Esophagus muscularis mucosa (tissue), 4 donors: ENCODE measurements at places on chromosomes 3 and 15. TPM values are rescaled to one million over a fixed set of nuclear protein-coding genes. Genes with fewer than 3 reads are reported as not detected.

The SRGAP3 gene
- total RNA-seq: 2.4 TPM

The ESYT3 gene
- total RNA-seq: 0.83 TPM

The ERC2 gene
- 1.4 TPM for total RNA-seq

The ADGRG7 gene
- not detected for total RNA-seq

The VIPR1 gene
- total RNA-seq: 3.0 TPM

The THRB gene
- total RNA-seq: 68.6 TPM

The FMN1 gene
- total RNA-seq: 10.9 TPM

The CPN2 gene
- not detected for total RNA-seq

The GOLGA8S gene
- total RNA-seq: 0.17 TPM

The IFRD2 gene
- 49.4 TPM for total RNA-seq

The SV2B gene
- total RNA-seq: 1.9 TPM

The MST1R gene
- total RNA-seq: 1.7 TPM

- DNase-seq: no peak
Observed at GRCh38 chr3:10666621-10667020, 149.4 kb upstream of the SLC6A11 start.

GRCh38 chr15:56001471-56002078 is 8.2 kb upstream of the NEDD4 start:
- DNase-seq: no peak

- no peak for DNase-seq
Observed at GRCh38 chr3:179149406-179149867, 1.3 kb downstream of the PIK3CA start.

DNA sequence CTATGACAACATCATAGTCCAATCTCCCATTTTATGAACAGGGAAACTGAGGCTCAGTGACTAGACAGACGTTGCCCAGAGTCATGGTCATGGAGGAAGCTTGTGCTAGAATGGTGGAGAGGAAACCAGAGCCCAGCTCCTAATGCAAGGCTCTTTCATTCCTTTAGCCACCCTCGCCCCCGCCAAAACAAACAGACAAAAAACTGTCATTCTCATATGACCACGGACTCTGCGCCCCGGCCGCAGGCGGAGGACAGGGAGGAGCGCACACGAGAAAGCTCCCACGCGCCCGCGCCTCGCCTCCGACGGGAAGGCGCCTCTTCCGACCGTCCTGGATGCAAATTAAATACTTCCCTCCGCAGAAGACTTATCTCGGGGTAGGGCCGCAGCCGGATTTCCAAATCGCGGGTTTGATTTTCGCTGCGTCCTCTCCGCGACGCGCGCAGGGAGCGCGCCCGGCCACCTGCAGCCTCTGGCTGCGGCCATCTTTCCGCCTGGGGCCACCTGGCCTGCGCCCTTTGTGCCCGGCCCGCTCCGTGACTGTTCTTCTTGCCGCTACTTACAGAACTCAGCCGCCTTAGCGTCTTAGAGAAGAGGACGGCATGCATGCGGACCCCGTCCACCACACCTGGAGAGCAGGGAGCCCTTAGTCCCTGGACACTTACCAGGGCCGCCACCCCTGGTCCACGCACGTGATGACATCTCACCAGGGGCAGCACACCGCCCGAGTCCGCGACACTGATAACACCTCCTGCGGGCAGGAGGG is 670 bp upstream of the ATP13A3 start:
- DNase-seq: peak; percentile 90

GRCh38 chr15:44775953-44776352 is 39.6 kb downstream of the TRIM69 start:
- no peak for DNase-seq

GRCh38 chr3:164478323-164478722 is 600.0 kb downstream of the SI start:
- DNase-seq: no peak

DNA sequence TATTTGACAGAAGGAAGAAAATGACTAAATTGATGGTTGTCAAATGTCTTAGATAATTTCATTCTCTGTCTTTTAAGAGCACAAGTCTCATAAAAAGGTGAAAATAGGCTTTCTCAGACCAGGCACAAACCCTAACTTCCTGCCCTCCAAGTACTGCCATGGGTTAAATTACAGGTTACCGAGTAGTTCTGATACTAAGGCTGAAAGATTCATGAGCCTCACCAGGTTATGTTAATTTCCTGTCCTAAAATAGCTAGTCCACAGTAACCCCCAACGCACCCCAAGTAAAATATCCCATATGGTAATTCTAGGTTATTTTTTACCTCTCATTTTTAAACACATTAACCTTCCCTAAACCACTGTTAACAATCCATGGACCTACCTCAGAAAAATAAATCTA is 42.0 kb downstream of the GSK3B start:
- no peak for DNase-seq

DNA sequence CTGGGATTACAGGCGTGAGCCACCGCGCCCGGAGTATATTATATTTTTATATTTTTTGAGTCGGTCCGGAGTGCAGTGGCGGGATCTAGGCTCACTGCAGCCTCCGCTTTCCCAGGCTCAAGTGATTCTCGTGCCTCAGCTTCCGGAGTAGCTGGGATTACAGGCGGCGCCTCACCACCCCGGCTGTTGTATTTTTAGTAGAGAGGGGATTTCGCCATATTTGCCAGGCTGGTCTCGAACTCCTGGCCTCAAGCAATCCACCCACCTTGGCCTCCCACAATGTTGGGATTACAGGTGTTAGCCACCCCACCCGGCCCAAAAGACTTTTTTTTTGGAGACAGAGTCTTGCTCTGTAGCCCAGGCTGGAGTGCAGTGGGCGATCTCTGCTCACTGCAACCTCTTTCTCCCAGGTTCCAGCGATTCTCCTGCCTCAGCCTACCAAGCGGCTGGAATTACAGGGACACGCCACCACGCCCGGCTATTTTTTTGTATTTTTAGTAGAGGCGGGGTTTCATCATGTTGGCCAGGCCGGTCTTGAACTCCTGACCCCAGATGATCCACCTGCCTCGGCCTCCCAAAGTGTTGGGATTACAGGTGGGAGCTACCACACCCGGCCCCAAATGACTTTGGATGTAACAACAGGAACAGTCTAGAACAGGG is 1.0 kb downstream of the ZNF589 start:
- no peak for DNase-seq

GRCh38 chr15:31328969-31329639 is 2.5 kb downstream of the KLF13 start:
- DNase-seq: no peak

DNA sequence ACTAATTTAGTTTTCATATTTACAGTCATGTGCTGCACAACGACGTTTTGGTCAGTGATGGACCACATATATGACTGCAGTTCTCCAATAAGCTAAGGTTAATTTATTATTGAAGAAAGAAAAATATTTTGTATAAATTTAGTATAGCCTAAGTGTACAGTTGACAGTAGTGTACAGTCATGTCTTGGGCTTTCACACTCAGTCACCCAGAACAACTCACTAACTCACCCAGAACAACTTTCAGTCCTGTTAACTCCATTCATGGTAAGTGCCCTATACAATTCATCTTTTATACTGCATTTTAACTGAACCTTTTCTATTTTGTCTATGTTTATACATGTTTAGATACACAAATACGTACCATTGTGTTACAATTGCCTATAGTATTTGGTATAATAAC is 3.8 kb upstream of the GABRR3 start:
- no peak for DNase-seq

DNA sequence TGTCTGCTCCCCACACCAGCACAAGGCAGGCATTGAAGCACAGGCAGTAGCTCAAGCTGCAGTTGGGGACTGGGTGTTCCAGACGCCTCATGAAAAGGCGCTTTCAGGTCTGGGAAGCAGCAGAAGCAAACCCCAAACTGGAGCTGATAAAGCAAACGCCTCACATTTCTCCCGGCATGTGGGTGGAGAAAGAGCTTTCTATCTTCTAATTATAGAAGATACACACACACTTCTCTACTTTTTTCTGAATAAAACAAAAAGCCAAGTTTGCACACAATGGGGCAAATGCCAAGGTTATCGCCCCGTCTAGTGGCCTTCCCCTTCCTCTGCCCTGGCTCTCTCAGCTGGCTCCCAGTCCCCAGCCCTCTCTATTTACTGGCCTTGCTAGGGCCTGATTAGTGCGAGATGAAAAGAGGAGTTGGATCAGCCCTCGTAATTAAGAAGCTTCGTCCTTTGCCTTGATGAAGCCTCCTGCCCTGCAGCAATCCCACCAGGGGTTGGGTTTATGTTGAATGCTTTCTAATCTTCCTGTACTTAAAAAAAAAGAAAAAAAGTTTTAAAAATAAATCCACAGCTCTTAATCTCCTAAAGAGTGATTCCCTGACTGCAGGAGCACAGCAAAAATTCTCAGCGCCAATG is 120.2 kb downstream of the MEGF11 start:
- no peak for DNase-seq

- DNase-seq: peak; percentile 39
Observed at GRCh38 chr15:31305375-31305774, 21.3 kb upstream of the KLF13 start.

DNA sequence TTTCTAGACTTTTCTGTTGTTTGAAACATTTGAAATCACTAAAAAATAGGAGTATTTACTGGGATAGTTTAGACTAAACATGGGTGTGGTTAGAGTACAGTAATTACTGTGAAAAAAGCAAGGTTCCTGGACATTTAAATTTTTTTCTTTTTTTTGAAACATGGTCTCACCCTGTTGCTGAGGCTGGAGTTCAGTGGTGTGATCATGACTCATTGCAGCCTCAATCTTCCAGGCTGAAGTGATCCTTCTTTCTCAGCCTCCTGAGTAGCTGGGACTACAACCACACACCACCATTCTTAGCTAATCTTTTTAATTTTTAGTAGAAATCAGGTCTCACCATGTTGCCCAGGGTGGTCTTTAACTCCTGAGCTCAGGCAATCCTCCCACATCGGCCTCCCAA is 20.4 kb upstream of the CELF6 start:
- DNase-seq: no peak
